ENCODE measurements at places on chromosomes 13 and 19.

DNA sequence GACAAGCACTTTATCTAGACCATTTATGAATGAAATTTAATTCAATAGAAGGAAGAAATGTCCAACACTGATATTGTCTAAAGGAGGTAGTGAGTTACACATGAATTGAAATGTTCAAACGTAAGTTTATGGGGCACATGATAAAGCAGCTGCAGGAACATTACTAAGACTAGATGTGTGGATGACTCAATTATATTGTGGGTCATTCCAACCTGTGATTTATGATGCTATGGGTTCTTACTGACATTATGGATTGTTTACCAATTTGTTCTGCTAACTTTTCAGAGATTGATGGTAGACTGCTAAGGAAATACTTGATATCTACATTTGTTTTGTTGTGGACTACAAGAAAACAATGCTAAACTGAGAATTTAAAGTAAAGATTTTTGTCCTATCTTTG lies 56.1 kb upstream of the ATXN8OS start:
- DNase-seq = no peak

DNA sequence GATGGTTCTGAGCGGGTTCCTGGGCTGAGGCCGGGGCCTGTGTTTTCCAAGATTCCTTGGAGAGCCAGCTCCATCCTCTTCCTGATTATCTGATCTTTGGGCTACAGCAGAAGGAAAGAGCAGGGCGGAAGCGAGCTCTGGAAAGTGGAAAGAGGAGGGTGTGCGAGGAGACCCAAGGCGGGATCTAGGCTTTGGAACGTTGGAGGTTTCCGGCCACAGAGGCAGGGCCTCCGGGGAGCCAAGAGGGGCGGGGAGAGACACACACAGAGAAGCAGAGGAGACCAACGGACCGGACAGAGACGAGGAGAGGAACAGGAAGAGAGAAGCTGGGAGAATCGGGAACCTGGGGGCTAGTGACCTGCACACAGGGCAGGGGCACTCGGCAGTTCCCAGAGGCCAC lies at the start of gene CLEC11A:
Gene CLEC11A (plus strand): TSS at position 296 of the 400 bp plus-strand sequence. CDS start 162 bp downstream, outside the sequence.
- DNase-seq = no peak

GRCh38 chr13:112248406-112248760 lies 127.8 kb upstream of the SPACA7 start:
- DNase-seq = no peak

DNA sequence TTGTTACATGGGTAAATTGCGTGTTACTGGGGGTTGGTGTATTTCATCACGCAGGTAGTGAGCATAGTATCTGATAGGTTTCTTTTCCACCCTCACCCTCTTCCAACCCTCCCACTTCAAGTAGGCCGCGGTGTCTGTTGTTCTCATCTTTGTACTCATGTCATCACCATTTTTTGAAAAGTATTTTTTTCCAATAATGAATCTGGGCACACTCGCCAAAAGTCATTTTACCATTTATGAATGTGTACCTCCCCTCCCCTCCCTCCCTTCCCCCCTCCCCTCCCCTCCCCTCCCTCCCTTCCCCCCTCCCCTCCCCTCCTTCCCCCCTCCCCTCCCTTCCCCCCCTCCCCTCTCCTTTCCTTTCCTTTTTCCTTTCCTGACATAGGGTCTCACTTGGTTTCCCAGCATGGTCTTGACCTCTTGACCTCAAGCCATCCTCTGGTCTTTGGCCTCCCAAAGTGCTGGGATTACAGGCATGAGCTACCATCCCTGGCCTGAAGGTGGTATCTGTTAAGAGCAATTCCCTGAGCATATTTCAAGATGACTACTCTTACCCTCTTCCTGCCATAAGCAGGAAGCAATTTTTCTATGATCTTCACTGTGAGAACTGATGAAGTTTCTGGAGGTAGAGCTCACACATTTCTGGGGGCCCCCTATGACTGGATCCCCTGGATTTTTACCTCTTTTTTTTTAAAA lies 15.7 kb downstream of the ZNF627 start:
- DNase-seq = no peak

- DNase-seq = no peak
Measured at GRCh38 chr13:46721054-46721453, 75.9 kb downstream of the ESD start.

- DNase-seq = no peak
Measured at GRCh38 chr19:30969591-30969990, 379.6 kb downstream of the TSHZ3 start.

DNA sequence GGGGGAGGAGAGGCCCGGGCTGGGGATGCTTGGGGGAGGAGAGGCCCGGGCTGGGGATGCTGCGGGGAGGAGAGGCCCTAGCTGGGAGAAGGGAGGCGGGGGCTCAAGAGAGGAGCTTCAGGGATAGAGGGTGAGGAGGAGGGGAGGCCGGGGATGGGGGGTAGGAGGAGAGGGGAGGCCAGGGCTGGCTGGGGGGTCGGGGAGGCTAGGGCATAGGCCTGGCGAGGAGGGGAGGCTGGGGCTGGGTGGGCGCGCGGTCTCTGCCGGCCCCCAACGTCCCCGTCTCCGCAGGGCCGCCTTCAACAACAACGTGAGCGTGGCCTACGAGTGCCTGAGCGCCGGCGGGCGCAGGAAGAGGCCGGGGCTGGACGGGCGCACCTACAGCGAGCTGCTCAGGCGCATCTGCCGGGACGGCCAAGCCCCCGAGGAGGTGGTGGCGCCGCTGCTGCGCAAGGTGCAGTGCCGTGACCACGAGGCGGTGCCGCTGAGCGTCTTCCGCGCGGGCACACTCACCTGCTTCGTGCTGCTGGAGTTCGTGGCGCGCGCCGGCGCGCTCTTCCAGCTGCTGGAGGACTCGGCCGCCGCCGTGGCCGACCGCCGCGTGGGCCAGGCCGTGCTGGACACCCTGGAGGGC lies 11.4 kb downstream of the TPGS1 start:
- no peak for DNase-seq

GRCh38 chr13:95644601-95645052 lies at the start of gene DZIP1:
DZIP1 (minus strand) TSS chr13:95644706; CDS start chr13:95642029, 2,677 bp downstream.
- DNase-seq = peak; percentile 76

GRCh38 chr19:3367628-3368440 lies 1.5 kb downstream of the NFIC start:
- DNase-seq = no peak

GRCh38 chr19:47370045-47370611 lies 21.0 kb downstream of the DHX34 start:
- DNase-seq = no peak

- DNase-seq = peak; percentile 45
Measured at GRCh38 chr13:27170516-27171243, 931 bp downstream of the USP12 start.

DNA sequence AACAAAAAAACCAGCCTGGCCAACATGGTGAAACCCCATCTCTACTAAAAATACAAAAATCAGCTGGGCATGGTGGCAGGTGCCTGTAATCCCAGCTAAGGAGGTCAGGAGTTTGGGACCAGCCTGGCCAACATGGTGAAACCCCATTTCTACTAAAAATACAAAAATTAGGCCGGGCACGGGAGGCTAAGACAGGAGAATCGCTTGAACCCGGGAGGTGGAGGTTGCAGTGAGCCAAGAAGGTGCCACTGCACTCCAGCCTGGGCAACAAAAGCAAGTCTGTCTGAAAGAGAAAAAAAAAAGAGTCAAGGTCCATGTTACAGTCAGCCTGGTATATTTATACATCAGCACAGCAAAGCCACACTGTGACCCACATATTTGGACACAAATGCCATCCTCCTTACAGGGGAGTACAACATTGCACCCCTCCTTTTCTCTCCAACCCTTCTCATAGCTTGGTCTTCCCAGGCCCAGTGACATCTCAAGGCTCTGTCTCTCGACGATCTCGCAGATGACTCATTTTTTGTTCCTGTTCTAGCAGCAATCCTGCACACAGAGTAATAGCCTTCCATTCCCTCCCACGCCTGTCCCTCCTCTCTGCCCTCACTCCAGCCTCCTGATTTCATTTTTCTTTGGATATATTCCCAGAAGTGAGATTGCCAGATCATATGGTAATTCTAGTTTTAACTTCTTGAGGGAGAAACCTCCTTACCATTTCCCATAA lies 21.0 kb upstream of the DPP9 start:
- DNase-seq = no peak

Measured in NCI-H1930 (cell line).